Right atrium auricular region (tissue), 2 donors: ENCODE measurements at places on chromosomes 12 and 14. TPM values are rescaled to one million over a fixed set of nuclear protein-coding genes. Genes with fewer than 3 reads are reported as not detected.
A peak's percentile ranks its signal among the peaks of the same experiment; 100 is the strongest.

RHOJ gene
- 5.9 TPM for total RNA-seq

SOAT2 gene
- total RNA-seq = not detected

ISCU gene
- total RNA-seq = 421 TPM

MORN3 gene
- not detected for total RNA-seq

FAM186B gene
- not detected for total RNA-seq

RPL10L gene
- total RNA-seq = not detected

PDE3A gene
- 127 TPM for total RNA-seq

- H3K4me1 ChIP-seq = no peaks in the 10 kb centered on the region
- no peaks in the 10 kb centered on the region for H3K27me3 ChIP-seq
- H3K4me3 ChIP-seq = no peak overlapping the region
- no peaks in the 10 kb centered on the region for H3K36me3 ChIP-seq
- no peak overlapping the region for H3K27ac ChIP-seq
Observed at GRCh38 chr14:20262642-20263128, 23.6 kb downstream of the OR11H4 start.

GRCh38 chr14:60355768-60356167 is 106.7 kb downstream of the PPM1A start:
- no peak overlapping the region for H3K27ac ChIP-seq
- no peaks in the 10 kb centered on the region for H3K4me1 ChIP-seq
- no peaks in the 10 kb centered on the region for H3K36me3 ChIP-seq
- no peak overlapping the region for H3K4me3 ChIP-seq

DNA sequence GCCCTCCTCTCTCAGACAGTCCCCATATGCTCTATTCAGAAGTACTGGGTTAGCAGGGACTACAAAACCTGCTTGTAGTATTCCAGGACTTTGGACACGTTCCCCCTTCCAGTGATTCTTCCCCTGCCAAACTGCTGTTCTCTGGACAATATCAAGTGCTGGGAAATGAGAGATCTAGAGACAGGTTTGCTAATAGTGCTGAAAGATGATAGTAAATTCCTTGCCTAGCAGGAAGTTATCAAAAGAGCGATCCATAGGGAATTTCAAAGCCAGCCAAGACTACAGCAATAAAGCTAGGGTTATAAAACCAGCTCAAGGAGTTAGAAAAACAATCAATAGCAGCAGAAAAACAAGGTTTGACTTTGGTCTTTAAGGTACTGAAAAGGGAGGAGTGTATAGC is 15.2 kb downstream of the SLC7A8 start:
- no peaks in the 10 kb centered on the region for H3K4me1 ChIP-seq
- no peak for DNase-seq
- H3K36me3 ChIP-seq = no peaks in the 10 kb centered on the region
- no peak overlapping the region for H3K4me3 ChIP-seq
- H3K27me3 ChIP-seq = no peaks in the 10 kb centered on the region

GRCh38 chr12:61011767-61012423 is 1248.3 kb upstream of the USP15 start:
- no peak overlapping the region for H3K4me3 ChIP-seq
- H3K27ac ChIP-seq = no peak overlapping the region
- no peaks in the 10 kb centered on the region for H3K27me3 ChIP-seq
- no peaks in the 10 kb centered on the region for H3K4me1 ChIP-seq
- H3K36me3 ChIP-seq = no peaks in the 10 kb centered on the region

- no peak overlapping the region for H3K4me3 ChIP-seq
- H3K27me3 ChIP-seq = no peaks in the 10 kb centered on the region
- H3K27ac ChIP-seq = no peak overlapping the region
- no peak for DNase-seq
Observed at GRCh38 chr12:80178846-80179245, 79.5 kb downstream of the OTOGL start.

GRCh38 chr12:34602213-34602940 is 580.1 kb downstream of the ALG10 start:
- no peaks in the 10 kb centered on the region for H3K27me3 ChIP-seq
- no peaks in the 10 kb centered on the region for H3K36me3 ChIP-seq
- H3K4me3 ChIP-seq = no peak overlapping the region
- DNase-seq = no peak

- H3K27ac ChIP-seq = no peak overlapping the region
- H3K27me3 ChIP-seq = no peaks in the 10 kb centered on the region
- no peak for DNase-seq
- H3K4me3 ChIP-seq = no peak overlapping the region
Observed at GRCh38 chr12:21354641-21355040, 18.1 kb upstream of the IAPP start.

DNA sequence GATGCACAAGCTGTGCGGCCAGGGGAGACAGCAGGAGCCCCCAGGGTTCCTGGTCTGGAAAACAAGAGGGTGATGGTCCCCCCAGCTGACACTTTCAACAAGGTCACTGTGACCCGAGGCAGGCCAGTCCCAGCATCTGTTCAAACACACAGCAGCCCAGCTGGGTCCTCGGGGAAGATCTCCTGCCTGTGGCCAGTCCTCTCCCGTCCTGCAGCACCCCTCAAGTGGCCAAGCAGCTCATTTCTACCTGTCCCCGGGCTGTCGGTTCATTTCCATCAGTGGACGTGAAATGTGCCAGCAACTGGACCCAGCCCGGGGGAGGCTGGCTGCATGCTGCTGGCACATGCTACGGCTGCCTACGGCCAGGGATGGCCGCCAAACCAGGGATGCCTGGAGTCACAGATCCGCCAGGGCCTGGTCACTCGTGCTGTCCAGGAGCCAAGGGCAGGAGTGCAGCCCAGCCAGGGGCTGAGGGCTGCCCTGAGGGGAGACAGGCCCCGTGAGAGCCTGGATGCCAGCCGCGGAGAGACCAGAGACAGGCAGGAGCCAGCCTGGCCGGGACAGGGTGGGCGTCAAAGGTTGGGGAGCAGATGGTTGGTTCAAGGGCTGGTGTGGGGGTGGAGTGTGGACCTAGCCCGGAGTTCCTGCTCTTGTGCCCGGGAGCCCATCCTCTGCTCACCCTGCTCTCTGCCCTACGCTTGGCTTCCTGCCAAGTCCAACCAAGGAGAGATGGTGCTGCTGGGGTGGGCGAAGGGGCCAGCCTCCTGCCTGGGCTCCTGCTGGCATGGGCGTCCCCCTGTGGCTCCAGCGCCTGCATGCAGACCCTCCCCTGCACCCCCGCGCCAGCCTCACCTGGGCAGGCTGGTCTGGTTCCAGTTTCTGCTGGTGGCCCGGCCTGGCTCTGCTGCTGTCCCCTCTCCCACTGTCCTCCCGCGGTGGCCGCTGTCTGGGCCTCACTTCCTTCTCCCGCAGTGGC is 143.8 kb downstream of the ADGRD1 start:
- H3K27ac ChIP-seq = peak overlapping the region; percentile 12
- no peak for DNase-seq
- H3K4me3 ChIP-seq = no peak overlapping the region
- no peaks in the 10 kb centered on the region for H3K36me3 ChIP-seq
- H3K4me1 ChIP-seq = no peaks in the 10 kb centered on the region
- H3K27me3 ChIP-seq = no peaks in the 10 kb centered on the region

- no peak overlapping the region for H3K27ac ChIP-seq
- H3K27me3 ChIP-seq = no peaks in the 10 kb centered on the region
- H3K36me3 ChIP-seq = no peaks in the 10 kb centered on the region
- DNase-seq = no peak
Observed at GRCh38 chr14:89091781-89092180, 267.3 kb downstream of the TTC8 start.

DNA sequence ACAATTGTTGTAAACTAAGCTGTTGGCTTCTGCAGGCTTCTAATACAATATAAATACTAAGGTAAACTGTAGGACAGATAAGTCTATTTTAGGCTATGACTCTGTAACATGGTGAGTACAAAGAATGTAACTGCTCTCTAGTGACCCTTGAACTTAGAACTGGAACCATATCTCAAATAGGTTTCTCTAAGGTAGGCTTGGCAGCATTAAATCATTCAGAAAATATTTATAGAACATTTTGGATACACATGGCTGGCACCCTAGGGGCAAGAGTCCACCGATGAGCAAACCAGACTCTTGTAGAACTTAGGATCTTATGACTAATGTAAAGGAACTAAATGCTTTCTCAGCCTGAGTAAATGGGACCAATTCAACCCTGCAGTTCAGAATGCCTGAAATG is 19.4 kb upstream of the SLC25A3 start:
- no peak overlapping the region for H3K27ac ChIP-seq
- H3K36me3 ChIP-seq = no peaks in the 10 kb centered on the region
- DNase-seq = no peak

DNA sequence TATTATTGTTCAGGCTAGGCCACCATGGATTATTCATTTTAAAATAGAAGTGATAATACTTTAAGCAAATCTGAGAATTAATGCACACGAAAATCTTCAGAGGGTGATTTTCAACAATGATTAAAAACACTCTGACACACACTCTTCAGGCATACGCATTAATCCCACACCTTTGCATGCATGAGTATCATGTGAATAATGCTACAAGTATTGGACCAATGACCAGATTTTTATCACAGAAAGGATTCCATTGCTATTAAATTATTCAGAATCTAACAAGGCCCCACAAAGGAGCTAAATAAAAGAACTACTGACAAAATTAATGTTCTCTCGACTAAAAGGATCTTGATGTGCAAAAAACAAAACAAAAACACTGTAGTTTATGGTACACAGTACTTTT is 11.1 kb downstream of the EPS8 start:
- H3K4me1 ChIP-seq = no peaks in the 10 kb centered on the region
- H3K36me3 ChIP-seq = no peaks in the 10 kb centered on the region
- no peak for DNase-seq
- H3K27me3 ChIP-seq = no peaks in the 10 kb centered on the region

GRCh38 chr12:96471368-96472050 is 17.9 kb upstream of the CFAP54 start:
- H3K27me3 ChIP-seq = no peaks in the 10 kb centered on the region
- no peaks in the 10 kb centered on the region for H3K4me1 ChIP-seq
- H3K27ac ChIP-seq = no peak overlapping the region

DNA sequence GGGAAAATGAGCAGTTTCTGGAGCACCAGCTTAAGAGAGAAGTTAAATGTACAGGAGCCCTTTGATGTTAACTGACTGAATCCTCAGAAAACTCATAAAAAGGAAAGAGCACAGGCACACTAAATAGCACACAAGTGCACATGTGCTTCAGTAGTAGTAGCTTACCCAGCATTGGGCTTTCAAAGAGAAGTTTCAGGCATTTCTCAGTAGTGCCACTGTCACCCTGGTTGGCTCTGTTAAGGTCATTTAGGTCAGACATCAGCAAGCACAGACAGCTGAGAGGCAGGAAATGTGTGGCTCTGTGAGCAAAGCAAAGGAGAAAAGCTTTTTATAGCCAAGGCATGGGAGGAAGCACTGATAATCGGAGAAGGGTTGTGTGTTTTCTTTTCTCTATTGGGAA is 96.3 kb upstream of the HIF1A start:
- H3K4me3 ChIP-seq = no peak overlapping the region
- no peaks in the 10 kb centered on the region for H3K36me3 ChIP-seq
- H3K4me1 ChIP-seq = no peaks in the 10 kb centered on the region
- no peaks in the 10 kb centered on the region for H3K27me3 ChIP-seq

DNA sequence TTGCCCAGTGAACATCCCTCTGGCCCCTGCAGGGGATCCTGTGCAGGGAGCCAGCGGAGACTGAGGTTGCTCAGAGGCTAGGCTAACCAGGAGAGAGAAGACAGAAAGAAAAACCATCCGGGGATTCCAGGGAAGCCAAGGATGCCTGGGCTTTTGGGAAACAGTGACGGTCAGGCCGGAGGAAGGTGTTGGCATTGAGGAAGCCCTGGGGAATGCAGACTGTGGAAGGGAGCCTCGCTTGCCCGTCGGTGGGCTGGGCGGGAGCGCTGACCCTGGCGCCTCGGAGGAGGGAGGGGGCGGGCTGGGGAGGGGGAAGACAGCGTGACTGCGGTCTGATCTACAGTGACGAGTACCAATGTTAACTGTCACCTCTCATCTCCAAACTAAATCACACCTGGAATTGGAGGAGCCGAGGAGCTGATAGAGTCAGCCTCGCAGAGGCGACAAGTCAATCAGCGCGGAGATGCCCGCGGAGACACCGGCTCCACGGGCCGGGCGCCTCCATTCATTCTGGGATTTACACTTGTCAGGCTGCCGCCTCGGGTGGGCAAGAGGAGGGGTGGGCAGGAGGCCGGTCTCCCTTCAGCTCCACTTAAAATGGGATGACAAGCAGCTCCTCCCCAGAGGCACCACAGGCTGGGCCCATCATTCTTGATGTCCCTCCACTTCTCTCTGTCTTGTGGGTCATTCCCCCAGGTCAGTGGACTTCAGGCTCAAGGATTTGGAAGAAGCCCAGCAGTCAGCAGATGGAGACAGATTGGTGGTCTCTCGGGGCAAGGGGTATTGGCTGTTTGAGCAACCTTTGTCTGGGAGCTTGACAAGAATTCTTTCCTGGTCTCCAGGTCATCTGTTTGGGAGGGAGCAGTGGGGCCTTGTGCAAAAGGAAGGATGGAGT is 20.4 kb upstream of the GPATCH2L start:
- H3K27ac ChIP-seq = no peak overlapping the region
- DNase-seq = no peak
- H3K27me3 ChIP-seq = no peaks in the 10 kb centered on the region
- H3K36me3 ChIP-seq = no peaks in the 10 kb centered on the region
- H3K4me1 ChIP-seq = no peaks in the 10 kb centered on the region
- no peak overlapping the region for H3K4me3 ChIP-seq
